ENCODE measurements at places on chromosomes 4 and X.

- no peak for ATAC-seq
These were observed 214.0 kb upstream of the LEF1 start for GRCh38 chr4:108382751-108383150.

DNA sequence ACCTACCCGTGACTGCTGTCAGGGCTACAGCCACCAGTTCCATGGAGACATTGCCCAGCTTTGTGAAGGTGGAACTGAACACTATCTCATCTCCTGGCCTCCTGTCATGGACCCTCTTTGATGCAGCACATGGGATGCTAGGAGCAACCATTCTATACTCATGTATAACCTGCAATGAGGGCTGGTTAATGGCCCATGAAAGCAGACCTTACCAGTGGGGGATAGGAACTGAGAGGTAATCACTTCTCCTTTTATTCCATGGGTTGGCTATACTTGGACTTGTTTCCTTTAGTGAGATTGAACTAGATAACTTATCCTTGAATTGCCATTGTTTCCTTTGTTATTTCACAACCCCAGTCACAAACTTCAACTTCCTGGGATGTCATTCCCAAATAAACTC lies 310.6 kb downstream of the BMPR1B start:
- ATAC-seq, result no peak

DNA sequence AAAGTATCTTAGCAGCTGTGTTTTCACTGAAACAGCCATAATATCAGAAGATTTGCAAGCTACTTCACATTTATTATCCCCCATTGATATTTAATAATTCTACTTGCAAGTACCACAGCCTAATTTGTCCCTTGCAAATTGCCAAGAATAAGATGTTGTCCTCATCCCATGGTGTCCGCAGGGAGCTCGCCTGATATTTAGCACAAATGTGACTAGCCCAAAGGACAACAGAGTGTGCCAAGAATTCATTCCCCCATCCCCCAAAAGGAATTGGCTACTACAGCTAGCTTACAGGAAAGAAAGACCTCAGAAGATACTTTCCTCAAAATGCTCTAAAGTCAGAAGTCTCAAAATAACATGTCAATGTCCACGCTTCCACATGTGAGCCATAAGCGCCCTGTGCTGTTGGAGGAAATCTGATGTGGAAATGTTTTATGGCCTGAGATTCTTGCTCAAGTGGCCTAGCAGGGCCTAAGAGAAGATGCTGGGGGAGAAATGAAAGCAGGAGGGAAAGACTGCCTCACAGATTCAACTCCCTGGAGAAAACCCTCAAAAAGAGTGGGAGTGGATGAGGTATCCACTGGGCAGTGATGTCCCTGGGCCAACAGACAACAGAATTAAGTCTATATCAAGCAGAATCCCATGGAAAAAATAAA lies 111.4 kb downstream of the SH3KBP1 start:
- no peak for ATAC-seq

DNA sequence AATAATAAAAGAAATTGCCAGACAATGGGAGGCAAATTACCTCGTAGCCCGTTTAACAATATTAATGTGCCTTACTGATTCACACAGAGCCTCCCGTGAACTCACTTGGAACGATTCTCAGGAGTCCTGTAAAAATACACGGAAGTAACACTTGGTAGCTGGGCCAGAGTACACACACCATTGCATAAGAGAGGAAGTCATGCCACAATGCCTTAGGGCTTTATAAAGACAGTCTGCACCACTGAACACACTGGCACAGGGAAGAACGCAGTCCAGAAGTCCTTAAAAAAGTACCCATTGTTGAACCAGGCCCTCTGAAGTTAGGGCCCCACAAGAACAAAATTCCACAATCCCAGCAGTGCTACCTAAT lies 15.1 kb downstream of the SLC2A9 start:
- no peak for ATAC-seq

DNA sequence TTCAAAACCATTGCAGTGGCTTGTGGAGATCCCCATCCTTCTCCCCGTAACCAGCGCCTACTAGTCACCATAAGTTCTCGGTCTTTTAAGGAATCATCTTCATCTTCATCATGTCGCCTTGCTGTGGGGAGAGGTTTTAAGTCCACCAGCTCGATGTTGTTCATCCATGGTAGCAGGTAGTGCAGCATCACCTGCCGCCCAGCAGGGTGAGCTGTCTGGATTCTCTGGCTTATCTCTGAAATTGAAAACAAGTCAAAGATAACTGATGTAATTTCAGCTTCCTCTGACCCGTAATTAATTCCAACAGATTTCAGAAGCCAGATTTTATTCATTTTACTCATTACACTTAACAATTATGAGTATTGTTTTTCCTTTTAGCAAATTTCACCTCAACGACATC lies 67.4 kb downstream of the ZAR1 start:
- ATAC-seq, result peak; percentile 23

- ATAC-seq, result no peak
These were observed 146.4 kb downstream of the AMMECR1 start for GRCh38 chrX:110171442-110171841.

DNA sequence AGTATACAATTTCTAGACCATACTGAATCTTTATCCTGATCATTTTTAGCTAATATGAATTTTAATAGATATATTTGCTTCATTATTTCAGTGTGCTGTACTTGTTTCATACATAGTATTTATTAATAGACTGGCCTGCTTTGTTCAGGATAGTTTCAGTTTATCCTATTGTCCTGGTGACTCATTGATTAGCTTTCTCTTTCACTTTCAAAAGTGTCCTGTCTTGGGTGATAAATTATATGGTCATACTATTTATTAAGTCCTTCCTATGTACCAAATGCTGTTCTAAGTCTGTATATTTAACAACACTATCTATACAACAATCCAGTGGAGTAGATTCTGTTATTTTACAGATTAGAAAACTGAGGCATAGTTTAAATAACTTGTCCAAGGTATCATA lies 153.8 kb upstream of the RAPGEF2 start:
- peak; percentile 31 for ATAC-seq

DNA sequence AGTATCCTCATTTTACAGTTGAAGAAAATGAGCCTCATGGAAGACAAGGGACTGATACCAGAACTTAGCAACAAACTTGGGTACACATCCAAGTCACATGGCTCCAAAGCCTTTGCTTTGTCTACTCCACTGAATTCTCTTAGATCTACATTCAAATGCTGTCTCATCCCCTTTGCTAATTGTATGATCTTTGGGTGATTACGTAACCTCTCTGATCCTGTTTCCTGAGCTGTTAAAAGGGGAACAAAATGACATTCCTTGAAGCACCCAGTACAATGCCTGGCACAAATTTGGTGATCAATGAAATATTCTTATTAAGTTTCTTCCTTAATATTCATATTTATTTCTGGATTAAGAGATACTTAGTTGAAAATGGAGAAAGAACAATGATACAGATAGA lies 5.9 kb upstream of the HPGD start:
- no peak for ATAC-seq

GRCh38 chr4:76569225-76569624 lies 134.2 kb downstream of the SHROOM3 start:
- no peak for ATAC-seq

DNA sequence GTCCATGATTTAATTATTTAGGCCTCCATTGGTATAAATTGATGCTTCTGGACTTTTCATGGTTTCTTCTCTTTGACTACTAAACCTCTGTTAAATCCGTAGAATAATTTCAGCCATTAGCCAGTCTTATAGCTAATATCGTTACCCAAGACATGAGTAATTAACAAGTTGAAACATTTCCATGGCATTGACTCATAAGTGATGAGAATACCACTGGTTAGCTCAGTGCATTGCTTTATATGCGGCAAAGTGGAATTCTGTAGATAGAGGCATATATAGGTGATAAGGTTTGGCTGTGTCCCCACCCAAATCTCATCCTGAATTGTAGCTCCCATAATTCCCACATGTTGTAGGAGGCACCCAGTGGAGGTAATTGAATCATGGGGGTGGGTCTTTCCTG lies 80.6 kb downstream of the VCX2 start:
- ATAC-seq, result no peak

DNA sequence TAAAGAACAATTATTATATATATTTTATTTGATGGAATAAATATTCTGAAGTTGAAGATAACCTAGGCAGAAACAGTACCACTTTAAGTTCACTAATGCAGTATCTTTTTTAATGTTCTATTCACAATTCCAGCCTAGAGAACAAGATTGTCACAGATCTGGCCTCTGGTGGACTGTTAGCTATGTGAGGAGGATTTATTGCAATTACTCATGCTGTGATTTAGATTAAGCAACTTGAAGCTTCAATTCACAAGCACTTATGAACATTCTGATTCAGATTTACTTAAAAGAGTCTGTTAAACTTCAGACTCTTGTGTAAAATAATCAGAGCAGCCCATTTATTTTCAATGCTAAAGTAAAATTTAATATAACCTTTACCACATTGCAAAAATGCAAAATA lies 1489.8 kb downstream of the STIM2 start:
- ATAC-seq, result no peak

DNA sequence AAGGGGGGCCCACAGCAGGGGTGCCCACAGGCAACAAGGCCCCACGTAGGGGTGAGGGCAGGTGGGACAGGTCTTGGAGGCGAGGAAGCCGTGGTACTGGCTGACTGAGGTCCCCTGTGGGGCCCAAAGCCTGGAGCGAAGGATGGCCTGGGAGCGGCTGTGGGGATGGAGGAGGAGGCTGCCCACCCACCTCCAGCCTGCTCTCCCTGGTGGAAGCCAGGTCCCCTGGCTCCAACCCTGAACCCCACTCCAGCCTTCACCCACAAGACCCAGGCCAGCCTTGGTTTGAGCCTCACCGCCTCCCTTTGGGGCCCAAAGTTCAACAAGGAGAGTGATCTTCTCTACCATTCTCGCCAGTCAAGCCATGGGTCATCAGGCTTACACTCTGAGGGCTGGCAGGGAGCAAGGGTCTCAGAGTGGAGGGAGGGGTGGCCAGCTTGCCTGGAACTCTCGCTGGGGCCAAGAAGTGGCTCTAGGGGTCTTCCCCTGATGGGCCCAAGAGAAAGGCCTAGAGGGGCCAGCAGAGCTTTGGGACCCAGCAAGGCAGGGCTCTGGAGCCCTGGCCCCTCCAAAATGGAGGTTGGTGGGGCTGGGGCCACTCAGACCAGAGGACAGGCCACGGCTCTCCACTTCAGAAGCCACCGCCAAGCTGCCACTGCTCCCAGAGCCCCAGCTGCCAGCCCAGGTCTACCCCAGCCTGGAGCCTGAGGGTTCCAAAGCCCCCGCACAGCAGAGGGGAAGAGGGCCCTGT lies 5.0 kb downstream of the PNCK start:
- ATAC-seq, result no peak

GRCh38 chrX:148691456-148691855 lies 191.0 kb downstream of the AFF2 start:
- ATAC-seq, result no peak

DNA sequence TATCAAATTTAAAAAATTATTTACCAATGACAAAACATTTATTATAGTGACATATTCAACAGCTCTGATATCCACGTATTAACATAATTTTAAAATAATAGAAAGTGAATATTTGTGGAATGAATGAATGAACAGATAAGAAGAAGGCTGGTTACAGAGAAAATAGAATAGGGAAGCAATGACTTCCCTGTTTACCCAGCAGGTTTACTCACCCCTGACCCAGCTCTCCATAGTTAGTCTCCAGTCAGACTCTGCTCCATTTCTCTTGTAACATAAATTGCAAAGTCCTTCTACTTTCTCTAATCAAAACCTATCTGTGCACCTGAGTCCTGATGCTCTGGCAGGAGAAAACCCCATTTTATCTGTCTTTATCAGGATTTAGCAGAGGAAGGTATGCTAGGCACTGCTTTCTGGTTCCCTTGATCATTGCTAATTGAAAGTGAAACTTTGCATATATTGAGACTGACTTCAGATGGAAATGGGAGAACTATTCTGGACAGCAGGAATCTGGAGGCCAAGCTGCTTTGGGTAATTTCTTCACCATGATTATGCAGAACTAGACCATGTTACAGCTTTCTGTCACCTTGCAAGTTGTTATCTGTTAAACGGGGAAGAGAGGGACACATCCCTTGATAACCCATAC lies 363.0 kb downstream of the FAT4 start:
- ATAC-seq, result no peak

- peak; percentile 61 for ATAC-seq
These were observed 22.4 kb upstream of the CLTRN start for GRCh38 chrX:15686818-15687685.

DNA sequence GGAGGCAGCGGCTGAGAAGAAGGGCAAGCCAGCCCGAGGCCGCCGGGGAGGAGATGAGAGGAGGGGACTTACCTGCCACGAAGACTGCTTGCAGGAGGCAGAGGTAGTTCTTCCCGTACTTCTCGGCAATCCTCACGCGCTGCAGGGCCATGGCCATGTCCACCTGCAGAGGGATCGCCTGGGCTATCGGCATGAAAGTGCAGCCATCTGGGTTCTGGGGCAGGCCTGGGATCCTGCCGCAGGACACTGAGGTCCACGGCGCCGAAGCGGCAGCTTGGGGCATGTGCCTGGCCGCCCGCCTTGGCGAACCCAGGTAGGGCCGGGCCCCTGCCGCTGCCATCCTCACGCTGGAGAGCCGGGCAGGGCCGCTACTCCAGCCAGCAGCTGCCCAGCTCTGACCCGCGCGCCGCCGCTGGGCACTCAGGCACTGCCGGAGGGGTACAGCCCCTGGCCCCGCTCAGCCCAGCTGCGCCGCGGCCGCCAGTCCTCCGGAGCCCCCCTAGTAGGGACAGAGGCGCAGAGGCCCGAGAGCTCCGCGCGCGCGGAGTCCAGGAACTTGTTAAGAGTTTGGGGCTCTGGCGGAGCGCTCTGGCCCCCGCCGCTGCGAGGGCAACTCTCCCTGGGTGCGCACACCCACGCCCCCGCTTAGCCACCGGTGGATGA lies 16.0 kb downstream of the MCF2 start:
- ATAC-seq, result no peak

DNA sequence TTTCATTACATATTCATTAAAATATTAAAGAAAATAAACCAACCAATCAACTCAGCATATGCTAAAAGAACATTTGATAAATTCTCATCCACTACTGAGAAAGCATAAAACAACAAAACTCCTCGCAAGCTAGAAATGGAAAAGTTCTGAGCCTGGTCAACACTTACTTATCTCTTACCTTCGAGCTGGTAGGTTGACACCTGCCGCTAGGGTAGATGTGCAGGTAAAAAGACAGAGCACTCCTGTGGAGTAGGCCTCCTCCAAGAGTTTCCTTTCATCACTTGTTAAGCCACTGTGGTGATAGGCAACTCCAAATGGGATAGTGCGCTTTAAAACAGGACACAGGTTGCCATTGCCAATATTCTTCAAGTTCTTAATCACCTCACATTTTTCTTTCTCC lies 18.9 kb downstream of the HELQ start:
- no peak for ATAC-seq

- ATAC-seq, result peak; percentile 10
These were observed 27.9 kb upstream of the TMSB4X start for GRCh38 chrX:12946838-12947544.

- no peak for ATAC-seq
These were observed 97.4 kb upstream of the PGRMC2 start for GRCh38 chr4:128384765-128385598.

GRCh38 chr4:53477038-53477565 lies 99.7 kb downstream of the FIP1L1 start:
- no peak for ATAC-seq

DNA sequence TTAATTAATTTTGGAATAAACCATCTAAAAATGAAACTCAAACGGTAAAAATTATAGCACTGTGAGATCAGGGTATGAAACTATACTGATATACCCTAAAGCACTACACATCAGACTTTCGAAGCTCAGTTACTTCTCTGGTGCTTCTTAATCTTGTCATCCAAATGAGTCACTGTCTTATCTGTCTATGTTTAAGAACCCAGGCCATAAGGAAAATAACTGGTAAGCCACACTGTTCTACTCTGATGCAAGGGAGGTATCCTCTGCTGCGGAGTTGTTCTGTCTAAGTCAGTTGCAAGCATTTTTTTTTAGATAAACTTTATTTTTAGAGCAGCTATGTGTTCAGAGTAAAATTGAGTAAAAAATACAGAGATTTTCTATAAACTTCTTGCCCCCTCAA lies 830.8 kb upstream of the POU3F4 start:
- no peak for ATAC-seq

Data from activated T-helper 17 cell treated with anti-CD3 and anti-CD28 coated beads, Interleukin-2, amount 50 U/mL, for 72 hours (primary cell).